ENCODE measurements at places on chromosomes 12 and 14. TPM values are rescaled to one million over a fixed set of nuclear protein-coding genes. Genes with fewer than 3 reads are reported as not detected.

- DNase-seq, result no peak
- H3K4me3 ChIP-seq, result no peak overlapping the region
- no peaks in the 10 kb centered on the region for H3K36me3 ChIP-seq
- H3K27ac ChIP-seq, result no peak overlapping the region
- H3K4me1 ChIP-seq, result no peaks in the 10 kb centered on the region
- H3K27me3 ChIP-seq, result no peaks in the 10 kb centered on the region
Measured at GRCh38 chr14:68541178-68541896, 251.5 kb downstream of the ZFP36L1 start.

DNA sequence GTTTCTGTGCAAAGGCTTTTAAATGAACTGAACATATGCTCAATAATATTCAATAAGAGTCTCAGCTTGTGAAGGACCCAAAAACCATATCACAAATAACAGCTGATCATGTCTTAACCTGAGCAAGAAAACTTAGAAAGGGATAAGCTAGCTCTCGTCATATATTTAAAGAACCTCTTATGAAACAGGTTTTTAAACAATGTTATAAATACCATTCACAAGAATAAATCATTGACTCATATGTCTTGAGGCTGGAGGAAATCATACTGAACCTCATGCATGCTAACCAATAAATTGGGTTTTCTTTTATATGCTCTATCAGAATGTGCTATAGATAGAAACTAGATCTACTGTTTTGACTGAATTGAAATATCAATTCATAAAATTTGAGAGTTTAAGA is 426.9 kb downstream of the NOVA1 start:
- no peaks in the 10 kb centered on the region for H3K36me3 ChIP-seq
- no peak overlapping the region for H3K27ac ChIP-seq
- DNase-seq, result no peak
- no peaks in the 10 kb centered on the region for H3K4me1 ChIP-seq
- no peaks in the 10 kb centered on the region for H3K27me3 ChIP-seq

GRCh38 chr12:2960996-2961616 is 1.9 kb downstream of the TEAD4 start:
- H3K4me1 ChIP-seq, result peaks cover 8% of the 10 kb centered on the region
- H3K27me3 ChIP-seq, result peaks cover 52% of the 10 kb centered on the region
- no peak for DNase-seq
- H3K27ac ChIP-seq, result no peak overlapping the region

DNA sequence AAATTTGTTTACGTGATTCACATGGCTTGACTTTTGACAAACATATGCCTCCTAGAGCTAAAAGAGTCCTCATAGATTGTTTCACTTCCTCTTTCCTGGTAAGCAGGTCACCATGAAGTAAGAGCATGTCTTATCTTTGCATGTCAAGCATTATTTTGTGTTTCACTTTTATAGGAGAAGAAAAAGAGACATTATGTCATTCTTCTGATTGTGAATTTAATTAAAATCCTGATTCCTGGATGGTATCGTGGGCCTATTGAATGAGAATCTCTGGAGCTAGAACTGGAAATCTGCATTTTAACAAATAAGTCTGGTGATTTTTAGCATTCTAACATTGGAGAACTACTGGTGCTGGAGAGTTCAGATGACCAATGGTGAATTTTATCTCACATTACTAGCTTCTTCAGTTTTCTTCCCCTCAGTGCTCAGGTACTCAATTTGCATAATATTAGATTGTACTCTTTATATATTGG is 218.6 kb upstream of the ATP2B1 start:
- peak; percentile 89 for DNase-seq
- peaks cover 32% of the 10 kb centered on the region for H3K4me1 ChIP-seq
- peak overlapping the region; percentile 96 for H3K27ac ChIP-seq
- peak overlapping the region; percentile 46 for H3K4me3 ChIP-seq
- H3K36me3 ChIP-seq, result no peaks in the 10 kb centered on the region

Gene PSEN1
- 75.9 TPM for total RNA-seq

Gene SLC6A13
- total RNA-seq, result 0.19 TPM

Measured in B cell (primary cell).